ENCODE measurements at places on chromosomes 16 and 17.

DNA sequence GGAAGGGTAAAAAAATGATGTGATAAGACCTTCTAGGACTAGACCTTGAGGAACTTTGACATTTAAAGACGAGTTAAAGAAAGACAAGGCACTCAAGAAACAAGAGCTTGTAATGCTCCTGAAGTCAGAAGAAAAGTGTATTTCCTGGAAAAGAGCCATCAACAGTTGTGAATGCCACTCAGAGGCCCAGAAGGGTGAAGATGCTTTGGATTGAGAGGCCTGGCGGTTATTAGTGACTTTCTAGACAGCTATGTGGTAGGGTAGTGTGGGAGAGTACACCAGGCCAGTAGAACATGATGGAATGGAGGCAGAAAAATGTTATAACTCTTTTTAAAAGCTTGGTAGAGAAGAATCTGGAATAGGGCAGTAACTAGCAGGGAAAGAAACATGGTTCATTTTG lies 34.1 kb upstream of the ANKFN1 start:
- DNase-seq, result no peak

DNA sequence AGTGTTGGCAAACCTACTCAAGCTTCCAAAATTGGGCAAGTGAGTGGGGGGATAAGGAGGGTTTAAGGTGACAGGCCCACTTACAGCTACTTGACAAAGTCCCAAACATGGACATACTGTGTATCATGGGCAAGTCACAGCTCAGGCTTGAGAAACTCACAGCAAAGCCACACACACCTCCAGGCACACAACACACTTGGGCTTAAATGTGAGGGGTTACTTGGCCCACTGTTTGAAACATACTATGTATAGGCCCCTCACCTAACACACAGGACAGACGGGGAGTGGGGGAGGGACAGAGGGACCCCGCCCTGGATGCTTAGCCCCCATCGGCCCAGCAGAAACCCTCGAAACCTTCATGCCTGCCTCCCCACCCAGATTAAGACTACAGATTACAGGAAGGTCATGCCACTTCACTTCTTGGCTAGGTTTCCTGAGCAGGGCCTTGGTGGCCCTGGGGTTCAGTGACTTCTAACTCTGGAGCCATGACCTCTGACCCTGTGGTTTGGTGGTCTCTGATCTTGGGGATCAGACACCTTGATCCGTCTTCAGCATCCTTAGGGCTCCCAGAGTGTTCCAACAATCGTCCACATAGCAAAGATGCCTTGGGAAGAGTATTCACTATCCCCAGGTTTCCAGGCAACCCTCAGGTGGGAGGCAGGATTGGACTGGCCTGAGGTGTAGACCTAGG lies 2.3 kb upstream of the SAMD14 start:
- no peak for DNase-seq

DNA sequence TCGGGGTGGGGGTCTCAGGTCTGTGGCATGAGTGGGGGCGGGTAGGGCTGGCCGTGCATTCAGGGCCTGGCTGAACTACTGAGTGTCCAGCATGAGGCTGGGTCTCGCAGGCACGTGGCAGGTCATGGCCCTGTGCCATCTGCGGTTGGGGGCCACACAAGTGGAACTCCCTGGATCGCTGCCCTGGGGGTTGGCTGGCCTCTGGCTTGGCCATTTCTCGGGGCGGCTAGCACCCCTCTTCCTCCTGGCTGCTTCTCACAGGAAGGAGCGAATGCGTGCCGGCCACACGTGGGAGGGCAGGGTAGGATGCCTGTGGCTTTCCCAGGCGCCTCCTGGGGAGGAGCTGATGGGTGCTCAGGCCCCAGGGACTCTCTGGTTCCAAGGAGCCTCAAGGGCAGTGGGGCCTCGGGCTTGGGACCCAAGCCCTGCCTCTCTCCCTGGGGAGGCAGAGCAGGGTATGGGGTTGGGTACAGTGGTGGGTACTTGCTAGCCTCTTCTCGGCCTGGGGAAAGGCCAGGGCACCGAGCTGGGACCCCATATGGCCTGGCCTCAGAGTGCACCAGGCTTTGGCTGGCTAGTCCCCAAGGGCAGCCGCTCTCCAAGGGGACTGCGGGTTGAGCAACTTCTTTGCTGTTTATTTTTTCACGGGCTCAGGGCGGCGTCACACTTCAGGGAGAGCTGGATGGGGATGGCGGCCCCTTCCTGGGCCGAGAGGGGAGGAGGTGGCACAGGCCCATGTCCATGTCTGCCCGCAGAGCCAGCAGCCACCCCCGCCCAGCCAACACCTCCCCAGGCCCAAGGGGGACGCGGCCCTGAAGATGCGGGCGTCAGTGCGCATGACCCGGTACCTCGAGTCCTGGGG lies 37.5 kb downstream of the ADCY7 start:
- DNase-seq, result no peak

GRCh38 chr16:27516365-27516764 lies 33.3 kb downstream of the GTF3C1 start:
- no peak for DNase-seq

GRCh38 chr16:87850009-87851006 lies 19.0 kb downstream of the SLC7A5 start:
- DNase-seq, result peak; percentile 85

- no peak for DNase-seq
Observed at GRCh38 chr16:72805486-72805885, 242.4 kb downstream of the ZFHX3 start.

DNA sequence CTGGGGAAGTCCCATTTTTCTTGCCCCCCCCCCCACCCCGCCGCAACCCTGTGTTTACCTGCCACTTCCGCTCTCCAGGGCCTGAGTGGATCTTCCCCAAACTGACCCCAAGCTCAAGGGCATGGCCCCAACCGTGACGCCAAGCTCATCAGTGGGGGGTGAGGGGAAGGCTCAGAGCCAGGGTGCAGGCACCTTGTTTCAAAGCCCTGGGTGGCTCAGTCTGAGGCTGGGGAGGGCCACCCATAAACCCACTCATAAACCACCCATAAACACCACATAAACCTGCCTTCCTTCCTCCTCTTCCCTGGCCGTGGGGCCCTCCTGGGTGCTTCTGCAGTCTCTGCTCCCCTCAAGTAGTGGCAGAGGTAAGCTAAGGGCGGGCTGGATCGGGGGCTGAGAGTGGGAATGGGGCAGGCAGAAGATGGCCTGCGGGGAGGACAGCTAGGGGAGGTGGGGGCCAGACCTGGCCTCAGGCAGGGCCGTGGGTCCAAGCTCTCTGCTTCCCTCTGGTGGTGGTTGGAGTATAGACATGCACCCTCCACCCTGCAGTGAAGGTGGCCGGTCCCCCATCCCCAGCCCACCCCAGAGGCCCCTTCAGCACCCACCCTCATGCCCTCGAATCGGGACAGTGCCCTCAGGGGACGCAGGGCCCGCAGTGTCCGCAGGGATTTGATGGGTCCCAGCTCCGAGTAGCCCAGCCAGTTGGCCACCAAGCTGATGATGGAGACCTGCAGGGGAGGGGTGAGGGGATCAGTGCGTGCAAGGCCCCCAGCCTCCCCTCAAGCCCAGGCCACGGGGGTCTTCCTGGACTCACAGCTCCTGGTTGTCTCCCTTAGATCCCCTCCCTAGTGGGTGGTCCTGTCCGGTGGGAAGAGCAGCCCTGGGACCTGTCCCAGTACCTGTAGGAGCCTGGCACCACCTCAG lies 14.6 kb upstream of the CD79B start:
- DNase-seq, result peak; percentile 32

- no peak for DNase-seq
Observed at GRCh38 chr17:31677681-31678080, 181.4 kb downstream of the COPRS start.

GRCh38 chr17:71084219-71084618 lies 914.9 kb downstream of the KCNJ2 start:
- no peak for DNase-seq

DNA sequence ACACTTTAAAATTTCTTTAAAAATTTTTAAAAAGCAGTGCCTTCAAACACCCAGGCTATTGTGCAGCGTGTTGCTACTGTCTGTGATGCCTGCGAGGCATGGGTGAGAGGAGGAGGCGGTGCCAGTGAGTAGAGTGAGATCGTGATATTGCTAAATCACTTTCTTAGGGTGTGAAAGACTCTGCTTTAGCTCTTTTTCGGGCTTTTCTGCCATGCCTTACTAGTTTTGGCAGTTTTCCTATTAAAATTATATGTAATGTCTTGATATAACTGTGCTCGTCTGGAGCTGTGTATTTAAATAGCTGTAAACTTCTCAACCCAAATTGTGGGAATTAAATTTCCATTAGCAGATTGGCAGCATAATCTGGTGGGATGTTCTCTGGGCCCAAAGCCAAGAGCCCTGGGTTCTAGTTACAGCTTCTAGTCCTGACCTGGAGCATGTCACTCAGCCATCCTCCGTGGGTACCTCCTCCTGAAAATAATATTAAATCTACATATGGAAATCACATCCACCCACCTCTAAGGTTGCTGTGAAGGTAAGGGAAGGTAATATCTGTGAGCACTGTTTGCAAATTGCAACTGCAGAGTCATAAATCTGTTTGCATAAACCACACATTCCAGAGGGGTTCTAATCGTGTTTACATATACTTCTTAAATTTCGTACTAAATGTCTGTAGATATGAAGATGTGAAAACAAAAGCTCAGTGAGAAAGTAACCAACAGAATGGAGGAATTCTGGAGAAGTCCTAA lies 264.3 kb upstream of the CACNG5 start:
- no peak for DNase-seq

- DNase-seq, result no peak
Observed at GRCh38 chr16:48182979-48183537, 27.3 kb upstream of the ABCC12 start.

DNA sequence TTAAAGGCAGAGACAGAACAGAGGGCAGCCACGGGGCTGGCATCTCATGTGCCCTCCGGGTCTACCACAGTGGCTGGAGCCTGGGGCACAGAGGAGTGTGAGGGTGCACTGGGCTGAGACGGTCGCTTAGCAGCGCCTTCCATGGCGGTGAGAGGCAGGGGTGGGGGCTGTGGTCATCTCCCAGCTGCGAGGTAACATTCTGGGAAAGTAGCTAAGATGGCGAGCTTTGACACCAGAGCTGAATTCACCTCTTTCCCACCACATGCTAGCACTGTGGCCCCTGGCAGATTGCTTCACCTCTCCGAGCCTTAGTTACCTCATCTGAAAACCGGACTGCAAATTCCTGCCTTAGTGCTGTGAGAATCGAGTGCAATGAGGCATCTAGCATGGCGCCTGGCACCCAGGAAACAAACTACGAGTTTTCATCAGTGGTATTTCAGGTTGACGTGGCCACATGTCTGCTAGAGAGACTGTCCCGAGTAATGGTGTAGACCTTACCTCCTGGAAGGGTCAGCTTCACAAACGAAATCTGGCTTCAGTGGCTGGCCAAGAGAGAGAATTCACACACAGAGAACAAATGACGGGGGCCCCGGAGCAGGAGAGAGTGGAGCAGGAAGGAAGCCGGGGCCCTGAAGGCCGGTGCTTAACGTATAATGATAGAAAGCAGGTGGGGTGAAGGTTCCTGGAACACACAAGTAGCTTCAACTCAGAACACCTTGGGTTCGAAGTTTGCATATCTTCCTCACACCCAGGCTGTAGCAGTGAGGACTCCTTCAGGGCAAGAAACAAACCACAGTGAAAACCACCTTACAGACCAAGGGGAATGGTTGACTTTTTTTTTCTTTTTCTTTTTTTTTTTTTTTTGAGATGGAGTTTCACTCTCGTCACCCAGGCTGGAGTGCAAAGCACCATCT lies 63.9 kb upstream of the RPH3AL start:
- DNase-seq, result no peak

DNA sequence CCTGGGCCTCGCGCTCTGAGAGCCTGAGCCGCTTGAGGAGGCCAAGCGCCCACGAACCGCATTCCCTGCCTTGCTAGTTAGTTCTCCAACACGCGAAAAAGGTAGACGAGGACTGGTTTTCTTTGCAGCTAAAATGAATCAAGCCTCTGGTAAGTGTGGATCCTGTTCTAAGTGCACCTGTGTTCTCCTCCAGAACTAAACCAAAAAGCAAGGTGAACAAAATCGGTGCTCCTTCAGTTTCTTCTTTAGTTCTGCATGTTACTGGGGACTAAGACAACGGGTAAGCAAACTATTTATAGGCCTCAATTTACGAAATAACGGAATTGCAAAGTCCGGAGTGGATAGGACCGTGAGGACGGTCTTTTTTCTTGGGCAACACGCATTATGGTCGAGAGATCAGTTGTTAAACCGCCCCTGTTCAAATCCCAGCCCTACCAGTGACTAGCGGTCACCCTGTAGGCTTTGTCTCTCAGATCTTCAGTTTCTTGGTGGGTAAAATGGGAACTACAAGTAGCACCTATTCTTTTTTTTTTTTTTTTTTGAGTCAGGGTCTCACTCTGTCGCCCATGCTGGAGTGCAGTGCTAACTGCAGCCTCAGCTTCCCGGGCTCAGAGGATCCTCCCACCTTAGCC lies 993 bp upstream of the ANKRD11 start:
- DNase-seq, result no peak

DNA sequence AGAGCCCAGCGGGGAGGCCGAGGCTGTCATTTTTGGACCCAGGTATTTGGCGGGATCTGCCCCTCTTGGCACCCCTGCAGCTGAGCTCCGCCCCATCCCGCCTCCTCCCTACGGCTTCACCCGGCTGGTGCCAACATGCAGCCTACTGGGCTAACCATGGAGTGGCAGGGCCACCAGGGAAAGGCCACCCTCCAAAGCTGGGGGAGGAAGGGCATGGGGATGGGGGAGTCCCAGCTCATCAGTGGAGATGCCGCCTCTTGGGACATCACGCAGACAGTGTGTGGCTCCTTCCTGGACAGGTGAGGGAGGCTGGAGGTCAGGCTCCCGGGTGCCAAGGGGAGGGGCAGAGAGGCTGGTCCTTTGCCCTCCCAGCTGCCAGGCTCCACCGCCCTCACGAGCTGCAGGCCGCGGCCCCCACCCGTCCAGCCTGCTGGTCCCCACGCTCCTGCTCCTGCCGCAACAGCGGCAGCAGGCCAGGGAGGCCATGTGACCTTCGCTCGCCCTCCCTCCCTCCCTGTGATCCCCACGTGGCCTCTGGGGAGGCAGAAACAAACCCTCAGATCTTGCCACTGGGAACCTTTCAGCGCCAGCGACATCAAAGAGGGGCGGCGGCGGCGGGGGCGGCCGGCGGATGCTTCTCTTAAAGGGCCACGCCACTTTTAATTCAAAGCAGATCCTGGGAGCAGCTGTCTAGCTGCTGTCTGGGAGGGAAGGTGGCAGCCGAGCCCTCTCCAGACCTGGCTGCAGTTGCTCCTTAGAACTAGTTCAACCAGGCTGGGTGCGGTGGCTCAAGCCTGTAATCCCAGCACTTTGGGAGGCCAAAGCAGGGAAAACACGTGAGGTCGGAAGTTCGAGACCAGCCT lies 6.8 kb upstream of the NOTUM start:
- DNase-seq, result peak; percentile 90

- no peak for DNase-seq
Observed at GRCh38 chr16:28521436-28521835, 14.8 kb upstream of the IL27 start.

DNA sequence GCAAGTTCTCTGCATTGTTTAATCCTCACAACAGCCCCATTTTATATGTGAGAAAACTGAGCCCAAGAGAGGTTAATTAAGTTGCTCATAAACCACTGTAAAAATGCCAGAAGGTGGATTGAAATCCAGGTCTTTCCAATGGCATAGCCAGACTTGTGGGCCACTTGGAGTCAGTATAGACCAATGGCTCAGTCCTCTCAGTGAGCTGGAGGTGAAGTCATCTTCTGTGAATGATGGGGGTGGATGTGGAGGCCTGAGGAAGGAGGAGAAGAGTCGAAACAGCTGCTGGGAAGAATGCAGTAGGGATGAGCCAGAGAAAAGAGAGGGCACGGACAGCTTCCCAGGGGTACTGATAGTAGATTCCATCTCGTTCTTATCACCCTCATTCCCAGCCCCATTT lies 213.4 kb downstream of the SOX9 start:
- no peak for DNase-seq

Measured in naive thymus-derived CD4-positive, alpha-beta T cell (primary cell).